NCI-H187 treated with DMSO at 0.1 percent for 48 hours (cell line): ENCODE measurements at places on chromosomes 1 and 21.

DNA sequence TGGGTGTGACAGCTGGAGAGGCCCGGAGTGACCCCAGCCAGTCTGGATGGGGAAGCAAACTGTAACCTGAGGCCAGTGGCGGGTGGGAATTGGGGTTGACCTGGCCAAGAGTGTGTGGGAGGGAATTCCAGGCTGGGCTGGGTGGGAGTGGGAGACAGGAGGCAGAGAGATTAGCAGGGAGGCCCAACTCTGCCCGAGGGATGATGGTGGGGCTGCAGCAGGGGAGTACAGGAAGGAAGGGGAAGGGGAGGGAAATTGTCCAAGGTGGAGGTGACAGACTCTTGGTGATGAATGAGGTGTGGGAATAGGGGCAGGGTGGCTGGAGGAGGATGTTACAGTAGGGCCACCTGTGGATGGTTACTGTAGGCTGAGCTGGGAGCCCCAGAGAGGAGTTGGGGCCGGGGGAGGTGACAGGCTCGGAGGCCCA is 40.4 kb downstream of the HUNK start:
- no peak for DNase-seq

DNA sequence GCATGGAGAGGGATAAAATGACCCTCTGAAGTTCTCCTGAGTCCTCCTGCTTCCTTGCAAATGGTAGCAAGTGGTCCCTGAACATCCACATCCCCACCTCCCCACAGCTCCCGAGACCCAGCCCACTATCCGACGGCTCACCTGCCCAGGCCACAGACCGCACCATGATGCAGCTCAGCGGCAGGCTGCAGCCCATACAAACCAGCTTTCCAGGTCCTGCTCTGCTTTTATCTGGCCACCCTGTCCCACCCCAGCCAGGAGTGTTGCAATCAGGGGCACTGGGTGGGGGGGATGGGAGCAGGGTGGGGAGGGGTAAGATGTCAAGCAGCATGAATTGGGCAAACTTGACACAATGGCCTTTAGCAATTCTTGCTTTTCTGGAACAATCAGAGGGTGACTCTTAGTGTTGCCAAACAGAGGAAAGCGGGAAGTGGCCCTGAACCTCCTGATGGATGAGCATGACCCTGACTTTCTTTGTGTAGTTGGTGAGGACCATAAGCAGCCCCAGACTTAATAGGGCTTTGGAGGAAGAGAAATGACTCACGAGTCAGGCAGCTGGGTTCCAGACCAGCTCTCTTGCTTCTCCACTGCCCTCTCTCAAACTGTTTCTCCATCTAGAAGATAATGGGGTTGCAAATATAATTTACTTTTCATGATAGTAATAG is at the start of gene CHIT1:
CHIT1 (minus strand) TSS at position 203 of the 665 bp plus-strand sequence; CDS start at position 166, 37 bp downstream.
- no peak for DNase-seq

- no peak for DNase-seq
Measured at GRCh38 chr1:45009956-45010854, 919 bp downstream of the HECTD3 start.

GRCh38 chr1:56074007-56074651 is 505.2 kb downstream of the PLPP3 start:
- no peak for DNase-seq

- DNase-seq, result no peak
Measured at GRCh38 chr1:31243501-31244286, 4.0 kb upstream of the NKAIN1 start.

GRCh38 chr1:33918368-33918767 is 54.5 kb downstream of the HMGB4 start:
- DNase-seq, result no peak

DNA sequence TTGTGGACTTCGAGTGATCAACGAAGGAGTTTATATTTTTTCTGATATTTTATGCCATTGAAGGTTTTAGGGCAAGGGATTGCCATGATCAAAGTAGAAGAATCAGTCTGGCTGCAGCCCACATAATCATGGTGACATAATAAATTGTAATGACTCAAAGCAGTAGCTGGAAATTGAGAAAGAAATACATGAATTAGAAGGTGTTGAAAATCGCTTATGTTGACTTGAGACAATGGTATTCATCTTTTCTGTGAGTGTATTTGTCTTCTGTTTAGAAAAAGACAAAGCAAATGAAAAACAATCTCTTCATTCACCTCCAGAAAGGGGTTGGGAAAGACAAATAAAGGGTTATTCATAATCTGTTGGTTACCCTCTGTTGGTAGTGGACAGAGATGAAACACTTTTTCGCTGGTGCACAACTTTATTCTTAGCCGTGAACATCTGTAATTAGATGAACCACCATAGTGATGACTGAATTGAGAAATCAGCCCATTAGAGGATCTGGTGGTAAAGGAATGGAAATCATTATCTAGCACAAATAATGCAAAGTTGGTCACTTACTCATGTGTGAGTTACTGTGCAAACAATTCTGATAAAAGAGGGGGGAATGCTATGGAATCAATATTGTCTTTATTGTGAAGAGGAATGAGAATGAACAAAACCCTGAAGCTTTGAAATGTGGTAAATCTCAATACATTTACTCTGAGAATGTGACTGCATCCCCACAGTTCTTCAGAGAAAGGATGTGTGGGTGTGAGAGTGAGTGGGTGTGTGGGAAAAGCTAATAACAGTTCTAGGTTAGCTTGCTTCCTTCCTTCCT is 121.8 kb downstream of the NTNG1 start:
- DNase-seq, result no peak

DNA sequence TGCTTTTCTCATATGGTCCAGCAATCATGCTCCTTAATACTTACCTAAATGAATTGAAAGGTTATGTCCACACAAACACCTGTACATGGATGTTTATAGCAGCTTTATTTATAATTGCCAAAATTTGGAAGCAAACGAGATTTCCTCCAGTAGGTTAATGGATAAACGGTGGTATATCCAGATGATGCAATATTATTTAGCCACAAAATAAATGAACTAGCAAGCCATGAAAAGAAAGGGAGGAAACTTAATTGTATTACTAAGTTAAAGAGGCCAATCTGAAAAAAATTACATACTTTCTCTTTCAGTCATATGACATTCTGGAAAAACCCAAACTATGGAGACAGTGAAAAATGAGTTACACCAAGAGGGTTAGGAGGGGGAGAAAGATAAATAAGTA is 76.3 kb upstream of the LRRC7 start:
- DNase-seq, result no peak

GRCh38 chr1:28631713-28632112 is 11.2 kb downstream of the TAF12 start:
- no peak for DNase-seq

GRCh38 chr1:233664253-233664652 is 50.3 kb downstream of the KCNK1 start:
- no peak for DNase-seq

DNA sequence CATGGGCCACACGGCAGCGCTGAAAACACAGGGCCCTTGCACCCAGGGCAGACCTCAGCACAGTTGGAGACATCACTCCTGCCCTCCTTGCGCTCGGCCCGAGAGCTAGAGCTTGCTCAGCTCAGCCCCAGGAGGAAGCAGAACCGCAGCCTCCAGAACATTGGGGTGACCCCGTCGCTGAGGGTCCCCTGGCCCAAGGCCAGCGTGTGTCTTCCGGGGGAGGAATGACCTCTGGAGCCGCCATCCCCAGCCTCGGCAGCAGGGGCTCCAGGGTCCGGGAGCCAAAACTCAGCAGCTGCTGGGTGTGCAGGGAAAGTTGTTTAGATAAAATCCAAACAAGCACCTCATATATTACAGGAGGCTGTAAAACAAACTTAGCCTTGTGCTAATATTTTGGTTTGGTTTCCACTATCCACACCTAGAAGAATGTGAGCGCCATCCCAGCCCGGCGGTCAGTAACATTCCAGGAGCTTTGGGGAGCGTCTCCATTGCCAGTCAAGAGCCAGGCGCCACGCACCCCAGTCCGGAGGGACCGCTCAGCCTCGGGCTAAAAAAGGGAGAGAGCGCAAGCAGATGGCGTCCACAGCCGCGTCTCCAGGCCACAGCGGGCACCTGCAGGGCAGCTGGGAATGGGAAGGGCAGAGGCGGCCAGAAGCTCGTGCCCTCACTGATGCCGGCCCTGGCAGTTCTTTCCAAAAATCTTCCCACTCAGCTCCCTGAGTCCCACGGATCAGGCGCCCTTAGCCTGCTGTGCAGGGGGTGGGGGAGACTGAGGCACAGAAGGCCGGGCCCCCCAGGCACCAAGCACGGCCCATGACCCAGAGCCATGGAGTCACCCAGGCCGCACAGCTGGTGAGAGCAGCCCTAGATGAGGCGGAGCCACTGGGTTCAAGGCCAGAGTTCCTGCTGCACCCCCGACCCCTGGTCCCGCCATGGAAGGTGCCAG is 52.0 kb downstream of the SLX9 start:
- DNase-seq, result no peak

GRCh38 chr21:28540514-28540913 is 452.2 kb downstream of the LTN1 start:
- DNase-seq, result no peak

GRCh38 chr1:198540580-198540979 is at the start of gene ATP6V1G3:
TSS of gene ATP6V1G3 (minus strand) at chr1:198540680. CDS start at chr1:198540650, 30 bp downstream.
- no peak for DNase-seq

DNA sequence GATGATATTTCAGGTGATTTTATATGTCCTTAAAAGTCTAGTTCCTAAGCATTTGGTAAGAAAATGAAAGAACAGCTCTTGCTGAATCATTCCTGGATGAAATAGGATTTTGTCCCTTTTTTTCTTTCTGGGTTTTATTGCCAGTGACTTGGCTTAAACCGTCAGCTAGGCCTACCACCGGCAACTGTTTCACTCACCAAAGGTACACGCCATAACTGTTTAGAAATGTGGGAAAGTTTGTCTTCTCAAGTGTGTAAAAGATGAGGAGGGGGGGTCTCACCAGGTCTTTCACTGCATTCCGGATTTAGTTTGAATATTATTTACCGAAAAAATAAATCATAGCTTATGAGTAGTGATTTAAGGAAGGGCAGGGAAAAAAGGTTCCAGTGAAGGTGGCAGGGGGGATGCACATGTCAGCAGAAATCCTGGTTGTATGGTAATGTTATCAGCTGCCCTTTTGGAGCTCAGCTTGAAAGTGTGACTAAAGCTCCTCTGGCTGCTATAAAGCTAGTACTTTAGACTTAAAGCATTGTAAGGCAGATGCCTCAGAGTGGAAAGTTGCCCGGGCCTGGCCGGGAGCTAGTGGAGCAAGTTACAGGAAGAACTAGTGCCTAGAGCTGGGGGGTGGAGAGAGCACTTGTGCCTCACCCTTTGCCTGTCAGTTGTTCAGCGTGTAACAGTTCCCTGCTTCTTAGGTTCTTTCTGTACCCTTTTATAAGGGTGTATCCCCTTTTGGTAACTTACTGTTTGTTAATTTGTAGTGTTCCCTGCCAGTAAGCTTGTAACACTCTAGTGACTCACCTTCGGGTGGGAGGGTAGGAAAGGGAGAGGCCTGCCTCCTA is 3.1 kb downstream of the ATP1A1 start:
- DNase-seq, result no peak

GRCh38 chr1:229097356-229097755 is 173.6 kb upstream of the RAB4A start:
- DNase-seq, result no peak

DNA sequence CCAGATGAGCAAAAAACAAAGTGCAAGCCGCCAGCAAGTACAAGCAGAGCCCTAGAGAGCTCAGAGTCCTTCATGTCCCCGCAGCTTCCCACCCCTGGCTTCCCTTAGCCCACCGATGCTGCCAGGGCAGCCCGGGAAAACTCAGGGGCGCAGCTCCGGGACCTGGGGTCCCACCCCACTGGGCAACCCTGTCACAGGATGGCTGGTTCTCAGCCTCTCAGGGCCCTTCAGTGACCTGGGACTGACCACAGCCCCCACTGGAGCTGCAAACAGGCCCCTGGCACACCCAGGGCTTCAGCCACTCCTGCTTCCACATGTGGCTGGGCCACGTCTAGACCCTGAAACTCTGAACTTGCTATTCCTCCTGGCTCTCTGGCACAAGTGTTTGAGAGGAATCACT is 49.5 kb downstream of the CHD5 start:
- no peak for DNase-seq

DNA sequence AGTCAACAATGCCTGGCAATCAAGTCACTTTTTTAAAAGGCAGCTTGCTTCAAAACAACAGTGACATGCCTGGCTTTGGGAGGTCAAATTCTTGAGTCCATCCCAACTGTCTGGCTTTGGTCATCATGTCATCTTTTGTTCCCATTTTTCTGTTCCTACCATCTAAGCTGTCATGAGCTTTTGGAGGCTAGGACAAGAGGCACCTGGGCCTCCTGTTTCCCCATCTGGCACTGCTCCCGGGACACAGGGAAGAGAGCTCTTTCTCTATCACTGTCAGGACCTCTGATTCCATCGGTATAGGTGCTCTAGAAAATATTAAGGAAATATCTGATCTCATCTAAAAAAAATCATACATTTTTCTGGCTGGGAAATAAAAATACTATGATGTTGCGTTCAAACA is 156.3 kb downstream of the CLIC6 start:
- no peak for DNase-seq

DNA sequence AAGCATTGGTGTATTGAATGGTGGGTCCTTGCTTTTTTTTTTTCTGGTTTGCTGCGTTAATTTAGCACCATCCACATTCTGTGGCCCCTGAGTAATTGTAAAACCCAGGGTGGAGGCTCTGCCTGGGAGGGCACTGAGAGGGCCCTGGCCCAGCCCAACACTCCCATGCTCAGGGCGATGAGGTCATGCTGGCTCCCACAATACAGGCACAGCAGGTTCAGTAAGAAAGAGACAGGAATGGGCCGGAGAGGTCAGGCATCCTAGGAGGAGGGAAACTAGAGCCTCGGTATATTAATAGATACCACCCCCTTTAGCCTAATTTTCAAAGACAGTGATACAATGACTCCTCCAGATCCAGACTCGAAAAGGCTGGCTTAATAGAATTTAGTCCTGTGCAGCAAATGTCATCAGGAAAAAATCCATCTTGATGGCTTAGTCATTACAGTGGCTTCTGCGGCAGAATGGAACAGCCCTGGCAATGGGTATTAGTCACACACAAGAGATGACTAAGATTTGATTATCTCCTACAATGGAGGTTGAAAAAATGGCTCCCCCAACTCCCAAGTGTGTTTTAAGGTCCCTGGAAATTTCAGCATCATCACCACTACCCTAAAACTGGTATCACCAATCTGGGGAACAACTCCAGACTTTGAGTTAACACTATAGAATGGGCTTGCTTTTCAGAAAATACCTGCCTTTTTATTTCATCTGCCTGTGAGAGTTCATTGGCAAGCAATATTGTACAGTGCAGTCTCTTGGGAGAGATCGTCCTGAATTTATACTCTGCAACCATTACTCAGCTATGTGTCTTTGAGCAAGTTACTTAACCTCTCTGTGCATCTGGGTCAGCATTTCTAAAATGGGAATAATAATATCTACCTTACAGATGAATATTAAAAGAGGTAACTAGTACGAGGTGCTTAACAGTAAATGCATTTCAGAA is 43.9 kb upstream of the LYST start:
- DNase-seq, result no peak

DNA sequence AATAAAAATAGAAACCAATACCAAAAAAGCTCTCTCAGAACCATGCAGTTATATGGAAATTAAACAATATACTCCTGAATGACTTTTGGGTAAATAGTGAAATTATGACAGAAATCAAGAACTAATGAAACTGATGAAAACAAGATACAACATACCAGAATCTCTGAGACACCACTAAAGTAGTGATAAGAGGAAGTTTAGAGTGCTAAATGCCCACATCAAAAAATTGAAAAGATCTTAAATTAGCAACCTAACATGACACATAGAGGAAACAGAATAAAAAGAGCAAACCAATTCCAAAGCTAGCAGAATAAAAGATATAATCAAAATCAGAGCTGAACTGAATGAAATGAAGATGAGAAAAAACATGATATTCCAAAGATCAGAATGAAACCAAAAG is 430.9 kb downstream of the LTN1 start:
- DNase-seq, result no peak

GRCh38 chr1:29379443-29380073 is 143.2 kb downstream of the PTPRU start:
- DNase-seq, result no peak

GRCh38 chr1:192530254-192530653 is 45.3 kb upstream of the RGS1 start:
- DNase-seq, result no peak
